ENCODE measurements at places on chromosomes 5 and 9. TPM values are rescaled to one million over a fixed set of nuclear protein-coding genes. Genes with fewer than 3 reads are reported as not detected.

- no peak for DNase-seq
These were observed 77.0 kb downstream of the C5orf15 start for GRCh38 chr5:133891390-133891789.

RAB3C gene
- polyA plus RNA-seq = not detected

MBLAC2 gene
- polyA plus RNA-seq = 2.3 TPM

DNA sequence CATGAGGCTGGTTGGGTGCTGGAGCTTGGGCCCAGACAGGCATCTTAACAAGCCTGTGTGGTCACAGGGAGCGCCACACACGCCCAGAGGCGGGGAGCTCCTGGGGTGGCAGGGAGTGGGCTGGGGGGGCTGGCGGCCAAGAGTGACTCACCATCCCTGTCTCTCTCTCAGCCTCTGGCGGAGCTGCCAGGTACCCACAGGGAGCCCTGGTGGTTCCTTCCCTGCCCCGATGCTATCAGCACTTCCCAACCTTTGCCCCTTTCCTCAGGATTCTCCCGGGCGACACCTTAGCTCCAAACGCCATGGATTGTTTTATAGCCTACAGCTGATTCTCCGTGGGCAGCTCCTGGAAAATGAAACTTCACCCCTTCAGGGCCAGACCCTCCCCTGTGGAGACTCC, 5.5 kb downstream of the SLC9A3 start:
- DNase-seq = no peak

DNA sequence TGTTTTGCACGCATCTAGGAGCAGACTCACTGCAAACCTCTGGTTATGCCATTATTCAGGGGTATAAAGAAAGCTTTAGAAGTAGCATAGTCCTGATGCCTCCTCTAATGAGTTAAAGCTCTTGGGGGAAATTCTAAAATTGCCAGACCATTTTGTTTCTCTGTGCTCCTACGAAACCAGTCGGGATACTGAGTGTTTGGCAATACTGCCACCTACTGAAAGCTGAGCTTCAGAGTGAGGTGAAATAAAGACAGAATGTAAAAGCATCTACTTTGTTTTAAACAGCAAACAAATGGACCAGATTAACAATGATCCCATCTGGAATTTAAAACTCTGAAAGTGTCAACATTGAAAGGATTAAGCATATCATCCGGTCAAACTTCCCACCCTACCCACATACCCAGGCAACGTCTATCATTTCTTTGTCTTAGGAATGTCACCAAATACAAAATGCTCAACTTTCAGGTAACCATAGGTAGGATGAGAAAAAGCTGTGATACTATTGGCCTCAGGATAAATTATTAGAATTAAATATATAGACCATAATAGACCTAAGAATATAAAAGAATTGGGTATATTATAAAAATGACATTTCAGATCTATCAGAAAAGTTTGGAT, 77.8 kb upstream of the SHISAL2B start:
- DNase-seq = peak; percentile 16

DNA sequence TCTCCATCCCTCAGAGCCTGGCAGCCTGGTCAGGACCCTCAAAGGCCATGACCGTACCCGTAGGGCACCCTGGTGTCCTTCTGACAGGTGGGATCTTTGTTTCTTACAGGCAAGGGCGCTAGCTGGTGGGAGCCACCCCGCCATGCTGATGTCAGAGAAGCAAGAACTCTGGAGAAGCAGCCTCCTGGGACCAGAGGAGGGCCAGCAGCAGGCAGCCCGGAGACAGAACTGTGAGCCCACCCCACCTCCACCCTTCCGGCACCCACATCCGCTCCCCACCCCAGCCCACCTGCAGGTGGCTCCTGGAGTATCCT, 42.2 kb upstream of the IL17B start:
- DNase-seq = no peak

- no peak for DNase-seq
These were observed 11.7 kb downstream of the OLFML2A start for GRCh38 chr9:124788542-124789217.

WHRN gene
- polyA plus RNA-seq = 1.2 TPM

DNA sequence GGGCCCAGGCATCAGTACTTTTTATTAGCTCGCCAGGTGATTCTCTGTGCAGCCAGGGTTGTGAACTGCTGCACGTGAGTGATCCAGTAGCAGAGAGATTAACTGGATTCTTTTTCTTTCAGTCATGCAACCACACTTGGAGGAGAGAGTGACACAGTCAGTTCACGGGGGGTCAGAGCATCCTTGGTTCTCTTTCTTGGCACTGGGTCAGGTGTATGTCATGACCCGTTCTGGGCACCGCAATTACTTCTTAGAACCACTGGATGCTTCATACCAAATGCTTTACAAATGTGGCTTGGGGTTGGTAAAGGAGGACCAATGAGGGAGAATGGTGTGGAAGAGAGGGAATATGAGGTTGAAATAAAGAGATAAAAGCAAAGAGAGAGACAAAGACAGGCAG, 368.7 kb downstream of the MLLT3 start:
- DNase-seq = no peak

MARCHF11 gene
- not detected for polyA plus RNA-seq

GRCh38 chr5:95076395-95077185, 208.3 kb downstream of the MCTP1 start:
- no peak for DNase-seq

TMEM174 gene
- polyA plus RNA-seq = not detected

All from AG04450 (cell line).